ENCODE measurements at places on chromosomes 6 and 20.

DNA sequence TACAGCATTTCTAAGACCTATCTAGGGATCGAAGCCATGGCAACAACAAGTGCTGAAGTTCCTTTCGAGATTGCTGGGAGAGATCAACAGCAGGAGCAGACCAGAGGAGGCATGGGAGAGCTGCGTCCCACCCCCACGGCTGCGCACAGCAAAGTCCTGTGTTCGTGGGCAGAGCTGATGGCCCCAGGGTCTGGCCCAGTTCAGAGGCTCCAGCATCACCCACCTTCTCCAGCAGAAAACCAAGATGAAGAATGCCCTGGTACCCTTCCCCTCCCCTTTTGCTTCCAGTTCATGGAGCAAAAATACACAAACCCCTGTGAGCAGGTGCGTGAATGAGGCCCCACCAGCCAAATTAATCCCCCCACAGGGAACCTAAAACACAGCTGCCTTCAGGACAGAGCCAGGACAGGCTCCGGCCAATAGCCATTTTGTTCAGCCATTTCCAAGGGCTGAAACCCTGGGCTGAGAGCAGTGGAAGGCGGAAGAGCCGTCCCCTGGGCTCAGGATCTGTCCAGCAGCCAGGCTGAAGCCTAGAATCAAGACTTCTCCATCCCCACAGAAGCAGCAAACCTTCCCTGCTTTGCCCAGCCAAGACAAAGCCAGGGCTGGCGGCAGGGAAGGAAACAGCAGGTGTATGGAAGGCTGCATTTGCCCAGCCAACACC, 102.8 kb downstream of the PREX1 start:
- DNase-seq, result no peak

GRCh38 chr6:136334853-136335252, 45.2 kb upstream of the BCLAF1 start:
- no peak for DNase-seq

- no peak for DNase-seq
Observed at GRCh38 chr20:17417225-17417624, 114.0 kb downstream of the BFSP1 start.

GRCh38 chr6:158852312-158853071, 33.3 kb upstream of the EZR start:
- no peak for DNase-seq

GRCh38 chr6:166588691-166589336, 2.3 kb upstream of the RAMACL start:
- peak; percentile 90 for DNase-seq

DNA sequence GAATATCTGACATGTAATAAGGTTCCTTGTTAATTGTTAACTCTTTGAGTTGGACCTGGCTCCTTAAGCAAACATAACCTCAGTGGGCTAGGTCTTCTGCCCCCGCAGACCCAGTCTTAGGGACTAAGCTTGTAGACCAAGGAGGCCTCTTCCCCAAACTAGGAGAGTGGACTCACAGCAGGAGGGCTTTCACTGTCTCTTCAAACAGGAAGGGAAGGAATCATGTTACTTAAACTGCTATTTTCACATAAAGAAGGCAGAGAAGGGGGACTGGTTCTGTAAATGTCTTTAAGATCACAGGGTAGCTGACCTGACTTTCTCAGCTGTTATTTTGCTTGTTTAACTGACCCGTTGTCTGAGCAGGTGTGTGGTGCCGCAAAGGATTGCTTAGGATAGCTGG, 34.9 kb upstream of the PRDM1 start:
- DNase-seq, result no peak

DNA sequence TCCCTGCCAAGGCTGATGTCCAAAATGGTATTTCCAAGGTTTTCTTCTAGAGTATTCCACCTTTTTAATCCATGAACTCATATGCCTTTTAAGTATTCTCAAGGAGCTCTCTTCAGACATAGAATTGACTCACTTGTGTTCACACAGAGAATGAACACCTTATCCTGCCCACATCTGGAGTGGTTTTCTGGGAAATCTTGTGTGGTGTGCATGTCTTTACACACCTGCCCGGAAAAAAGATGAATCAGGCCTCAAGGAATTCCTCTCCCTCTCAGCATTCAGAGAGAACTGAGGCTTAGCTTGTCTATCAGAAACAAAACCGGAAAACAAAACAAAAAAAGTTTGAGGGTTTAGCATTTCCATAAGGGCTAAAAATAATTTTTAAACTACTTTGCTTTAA, 148.8 kb downstream of the TFAP2A start:
- no peak for DNase-seq

GRCh38 chr20:57610261-57610952, 9.8 kb downstream of the ZBP1 start:
- no peak for DNase-seq

GRCh38 chr6:143449714-143450452, 612 bp downstream of the ADAT2 start:
- peak; percentile 31 for DNase-seq

- no peak for DNase-seq
Observed at GRCh38 chr6:121695329-121695728, 259.9 kb downstream of the GJA1 start.

DNA sequence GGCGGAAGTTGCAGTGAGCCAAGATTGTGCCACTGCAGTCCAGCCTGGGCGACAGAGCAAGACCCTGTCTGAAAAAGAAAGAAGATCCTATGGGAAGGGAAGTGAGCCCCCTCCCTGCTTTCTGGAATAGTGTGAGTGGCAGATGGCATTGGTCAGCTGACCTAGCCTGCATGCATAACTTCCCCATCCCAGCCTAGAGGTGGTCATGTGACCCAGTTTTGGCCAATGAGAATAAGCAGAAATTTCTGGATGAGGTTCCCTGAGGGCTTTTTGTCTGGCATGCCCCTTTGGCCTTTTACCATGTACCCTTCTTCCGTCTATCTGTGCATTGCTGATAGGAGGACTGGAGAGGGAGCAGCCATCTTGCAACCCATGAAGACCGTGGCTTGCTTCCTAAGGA, 269.3 kb downstream of the NRN1 start:
- no peak for DNase-seq

- no peak for DNase-seq
Observed at GRCh38 chr6:169915769-169916550, 164.5 kb downstream of the ERMARD start.

DNA sequence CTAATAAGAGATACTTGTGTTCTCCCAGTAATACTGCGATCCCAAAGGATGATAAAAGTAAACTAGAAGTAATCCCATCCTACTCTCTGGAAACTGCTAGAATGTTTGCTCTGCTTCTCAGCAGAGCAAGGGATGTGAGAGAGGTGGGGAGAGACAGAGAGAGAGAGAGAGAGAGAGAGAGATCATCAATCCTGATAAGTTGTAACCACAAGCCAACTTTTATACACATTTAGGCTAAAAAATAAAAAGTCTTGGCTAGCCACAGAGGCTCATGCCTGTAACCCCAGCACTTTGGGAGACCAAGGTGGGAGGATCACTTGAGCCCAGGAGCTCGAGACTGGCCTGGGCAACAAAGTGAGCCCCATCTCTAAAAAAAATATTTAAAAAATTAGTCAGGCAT, 16.0 kb upstream of the TRIM38 start:
- no peak for DNase-seq

DNA sequence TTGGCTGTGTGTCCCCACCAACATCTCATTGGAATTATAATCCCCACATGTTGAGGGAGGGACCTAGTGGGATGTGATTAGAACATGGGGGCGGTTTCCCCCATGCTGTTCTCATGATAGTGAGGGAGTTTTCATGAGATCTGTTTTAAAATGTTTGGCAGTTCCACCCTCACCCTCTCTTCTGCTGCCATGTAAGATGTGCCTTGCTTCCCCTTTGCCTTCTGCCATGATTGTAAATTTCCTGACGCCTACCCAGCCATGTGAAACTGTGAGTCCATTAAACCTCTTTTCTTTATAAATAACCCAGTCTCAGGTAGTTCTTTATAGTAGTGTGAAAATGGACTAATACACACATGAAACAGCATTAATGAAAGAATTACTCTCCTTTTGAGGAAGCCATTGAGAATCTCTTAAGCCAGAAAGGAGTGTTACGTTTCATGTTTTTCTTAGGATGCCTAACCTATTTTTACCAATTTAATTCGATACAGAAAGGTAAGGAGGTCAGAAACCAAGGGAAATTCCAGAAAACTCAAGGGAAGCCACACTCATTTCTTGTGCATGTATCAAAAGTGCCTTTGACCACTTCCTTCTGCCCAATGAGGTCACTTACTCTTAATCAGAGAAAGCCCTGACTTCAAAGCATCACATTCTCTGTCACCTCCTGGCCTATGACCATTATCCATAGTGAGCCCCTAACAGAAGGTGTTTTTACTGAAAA, 24.7 kb upstream of the HINT3 start:
- peak; percentile 8 for DNase-seq

DNA sequence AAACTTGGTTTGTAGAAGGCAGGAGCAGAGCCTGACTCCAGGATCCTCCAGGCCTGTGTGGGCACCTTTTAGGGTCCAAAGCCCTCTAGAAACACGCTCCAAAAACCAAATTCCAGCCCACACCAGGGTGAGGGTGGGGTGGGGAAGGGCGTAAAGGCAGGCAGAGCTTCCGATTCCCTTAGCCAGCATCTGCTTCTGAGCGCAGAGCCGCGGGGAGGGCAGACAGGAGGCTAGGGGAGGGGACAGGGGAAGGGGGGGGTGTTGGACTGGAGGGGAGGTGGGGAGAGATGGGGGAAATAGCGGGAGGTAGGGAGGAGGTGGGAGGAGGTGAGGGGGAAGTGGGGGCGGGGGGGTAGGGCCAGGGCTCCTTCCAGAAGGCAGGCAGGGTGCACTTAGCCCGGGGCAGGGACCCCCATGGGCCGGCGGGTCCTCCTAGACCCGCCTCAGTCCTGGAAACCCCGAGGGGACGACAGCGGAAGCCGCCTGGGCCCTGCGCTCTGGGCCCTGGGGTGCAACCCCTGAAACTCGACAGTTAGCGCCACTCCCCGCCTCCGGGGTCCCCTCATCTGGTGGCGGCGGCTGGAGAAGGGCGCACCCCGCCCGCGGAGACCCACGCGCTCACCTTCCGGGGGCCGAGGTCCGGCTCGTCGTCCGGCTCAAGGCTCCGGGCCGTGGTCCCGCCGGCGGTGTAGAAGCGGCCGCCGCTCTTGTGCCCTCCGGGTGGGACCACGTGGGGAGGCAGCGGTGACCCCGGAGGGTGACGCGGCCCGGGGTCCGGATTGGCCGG, 22.0 kb upstream of the FRMD1 start:
- DNase-seq, result no peak

DNA sequence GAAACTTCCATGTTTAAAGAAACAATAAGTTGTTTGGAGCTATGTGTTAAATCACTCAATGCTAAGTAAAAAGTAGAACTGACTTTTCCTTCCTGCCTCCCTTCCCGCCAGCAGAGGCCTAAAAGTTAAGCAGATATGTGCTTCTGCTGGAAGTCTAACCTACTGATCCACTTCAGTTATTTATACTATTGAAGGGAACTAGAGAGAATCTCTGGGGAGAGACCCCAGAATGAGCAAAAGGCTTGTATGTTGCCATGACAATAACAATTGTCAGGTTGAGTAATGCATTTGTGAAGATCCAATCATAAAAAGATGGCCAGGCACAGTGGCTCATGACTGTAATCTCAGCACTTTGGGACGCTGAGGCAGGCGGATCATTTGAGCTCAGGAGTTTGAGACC, 24.7 kb downstream of the MGME1 start:
- no peak for DNase-seq
